ENCODE measurements at places on chromosomes 4 and X.
A peak's percentile ranks its signal among the peaks of the same experiment; 100 is the strongest.

- H3K27me3 ChIP-seq, result no peaks in the 10 kb centered on the region
- no peaks in the 10 kb centered on the region for H3K36me3 ChIP-seq
- no peaks in the 10 kb centered on the region for H3K4me1 ChIP-seq
- H3K4me3 ChIP-seq, result no peak overlapping the region
Measured at GRCh38 chrX:133538148-133538547, 122.9 kb upstream of the GPC4 start.

GRCh38 chr4:185404031-185404430 lies 7.4 kb downstream of the ANKRD37 start:
- peaks cover 12% of the 10 kb centered on the region for H3K36me3 ChIP-seq
- peaks cover 2% of the 10 kb centered on the region for H3K4me1 ChIP-seq
- no peaks in the 10 kb centered on the region for H3K27me3 ChIP-seq
- H3K27ac ChIP-seq, result peak overlapping the region; percentile 43
- no peak for DNase-seq

DNA sequence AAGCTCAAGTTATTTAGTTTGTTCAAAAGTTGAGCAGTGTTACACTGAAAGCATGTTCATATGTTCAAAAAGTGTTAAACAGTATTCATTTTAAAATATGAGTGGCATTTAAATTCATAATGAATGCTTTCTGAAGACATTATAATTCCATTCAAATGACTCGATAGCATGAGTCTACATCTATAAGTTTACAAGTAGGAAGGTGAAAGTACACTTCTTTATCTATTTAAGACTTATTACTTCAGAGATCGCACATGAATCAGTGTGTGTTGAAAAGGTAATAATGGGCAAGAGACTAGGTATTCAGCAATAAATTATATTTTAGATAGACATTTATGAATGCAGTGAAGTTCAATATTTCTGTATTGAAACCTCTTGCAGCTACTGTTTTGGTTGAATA lies 456.1 kb downstream of the GRXCR1 start:
- no peaks in the 10 kb centered on the region for H3K27me3 ChIP-seq
- DNase-seq, result no peak
- no peaks in the 10 kb centered on the region for H3K36me3 ChIP-seq
- H3K27ac ChIP-seq, result no peak overlapping the region

DNA sequence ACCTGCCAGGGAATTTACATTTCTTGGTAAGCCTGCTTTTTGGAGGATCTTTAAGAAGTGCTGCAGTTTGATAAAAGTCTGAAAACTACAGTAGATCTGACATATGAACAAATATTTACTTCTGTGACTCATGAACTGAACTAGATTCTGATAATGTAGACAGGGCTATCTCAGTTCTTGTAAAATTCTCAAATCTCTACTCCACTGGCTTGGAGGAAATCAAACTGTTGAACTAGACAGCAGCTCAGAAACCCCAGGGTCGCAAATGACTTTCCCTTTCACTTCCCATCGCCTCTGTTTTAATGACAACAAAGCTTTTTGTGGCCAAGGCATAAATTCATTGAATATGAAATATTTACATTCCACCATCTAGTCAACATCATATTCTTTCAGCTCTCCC lies 15.4 kb upstream of the OCIAD1 start:
- no peak overlapping the region for H3K4me3 ChIP-seq
- H3K27ac ChIP-seq, result no peak overlapping the region
- no peaks in the 10 kb centered on the region for H3K36me3 ChIP-seq
- DNase-seq, result no peak

DNA sequence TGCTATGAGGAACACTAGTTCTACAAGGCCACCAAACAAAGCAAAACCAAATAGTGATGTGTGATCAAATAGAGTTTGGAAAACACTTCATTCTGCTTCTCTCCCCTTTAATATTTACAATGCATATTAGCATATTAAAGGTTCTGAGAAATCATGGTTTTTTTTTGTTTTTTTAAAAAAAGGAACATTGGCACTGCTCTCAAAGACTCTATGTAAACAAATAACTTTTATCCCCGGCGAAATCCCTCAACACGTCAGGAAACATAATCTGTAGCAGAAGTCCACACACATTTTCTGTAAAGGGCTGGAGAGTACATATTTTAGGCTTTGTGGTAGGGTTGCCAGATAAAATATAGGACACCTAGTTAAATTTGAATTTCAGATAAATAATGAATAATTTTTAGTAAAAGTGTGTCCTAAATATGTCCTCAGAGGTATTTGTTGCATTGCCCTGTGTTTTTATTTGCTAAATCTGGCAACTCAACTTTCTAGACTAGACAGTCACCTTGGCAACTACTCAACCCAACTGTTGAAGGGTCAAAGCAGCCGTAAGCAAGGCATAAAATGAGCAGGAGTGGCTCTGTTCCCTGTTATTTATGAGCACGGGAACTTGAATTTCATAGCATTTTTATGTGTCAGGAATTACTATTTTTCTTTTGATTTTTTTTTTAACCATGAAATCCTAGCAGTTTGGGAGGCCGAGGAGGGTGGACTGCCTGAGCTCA lies 8.6 kb downstream of the SPATA4 start:
- no peak for DNase-seq
- no peak overlapping the region for H3K4me3 ChIP-seq
- no peaks in the 10 kb centered on the region for H3K27me3 ChIP-seq
- H3K36me3 ChIP-seq, result no peaks in the 10 kb centered on the region

- no peak for DNase-seq
- H3K4me3 ChIP-seq, result no peak overlapping the region
- no peaks in the 10 kb centered on the region for H3K4me1 ChIP-seq
- no peak overlapping the region for H3K27ac ChIP-seq
- no peaks in the 10 kb centered on the region for H3K27me3 ChIP-seq
Measured at GRCh38 chr4:17072483-17072882, 174.0 kb upstream of the LDB2 start.

DNA sequence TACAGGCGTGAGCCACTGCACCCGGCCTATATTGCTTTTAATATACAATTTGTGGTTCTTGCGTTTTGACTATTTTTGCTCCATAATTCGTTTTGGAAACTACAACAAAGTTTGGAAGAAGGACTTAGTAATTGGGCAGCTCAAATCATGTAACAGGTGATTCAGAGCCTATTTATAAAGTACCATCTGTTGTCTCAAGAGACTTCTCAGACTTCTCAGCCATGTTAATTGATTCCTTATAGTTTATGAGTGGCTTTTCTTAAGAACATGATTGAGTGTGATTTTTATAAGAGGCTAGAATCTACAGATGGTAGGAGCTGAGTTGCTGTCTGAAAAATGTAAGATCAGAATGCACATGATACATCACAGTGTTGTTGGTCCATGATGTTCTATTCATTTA lies 240.2 kb downstream of the ADGRL3 start:
- H3K4me3 ChIP-seq, result no peak overlapping the region
- DNase-seq, result no peak
- peaks cover 4% of the 10 kb centered on the region for H3K4me1 ChIP-seq

All from ascending aorta (tissue), 2 donors.